GM13977 (cell line): ENCODE measurements at places on chromosomes 16 and 17.

GRCh38 chr16:57258226-57258909 lies 13.3 kb downstream of the ARL2BP start:
- DNase-seq = no peak

DNA sequence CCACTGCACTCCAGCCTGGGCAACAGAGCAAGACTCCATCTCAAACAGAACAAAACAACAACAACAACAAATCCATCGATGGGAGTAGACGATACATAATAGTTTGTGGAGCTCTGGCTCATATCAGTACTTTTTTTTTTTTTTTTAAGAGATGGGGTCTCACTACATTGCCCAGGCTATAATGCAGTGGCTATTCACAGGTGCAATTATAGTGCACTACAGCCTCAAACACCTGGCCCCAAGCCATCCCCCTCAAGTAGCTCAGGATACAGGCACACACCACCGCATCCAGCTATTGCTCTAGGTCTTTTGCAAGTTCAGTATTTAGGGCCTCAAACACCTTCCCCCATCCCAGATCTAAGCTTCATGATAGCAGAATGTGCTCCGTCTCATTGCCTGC lies 110.6 kb downstream of the KATNIP start:
- DNase-seq = no peak

DNA sequence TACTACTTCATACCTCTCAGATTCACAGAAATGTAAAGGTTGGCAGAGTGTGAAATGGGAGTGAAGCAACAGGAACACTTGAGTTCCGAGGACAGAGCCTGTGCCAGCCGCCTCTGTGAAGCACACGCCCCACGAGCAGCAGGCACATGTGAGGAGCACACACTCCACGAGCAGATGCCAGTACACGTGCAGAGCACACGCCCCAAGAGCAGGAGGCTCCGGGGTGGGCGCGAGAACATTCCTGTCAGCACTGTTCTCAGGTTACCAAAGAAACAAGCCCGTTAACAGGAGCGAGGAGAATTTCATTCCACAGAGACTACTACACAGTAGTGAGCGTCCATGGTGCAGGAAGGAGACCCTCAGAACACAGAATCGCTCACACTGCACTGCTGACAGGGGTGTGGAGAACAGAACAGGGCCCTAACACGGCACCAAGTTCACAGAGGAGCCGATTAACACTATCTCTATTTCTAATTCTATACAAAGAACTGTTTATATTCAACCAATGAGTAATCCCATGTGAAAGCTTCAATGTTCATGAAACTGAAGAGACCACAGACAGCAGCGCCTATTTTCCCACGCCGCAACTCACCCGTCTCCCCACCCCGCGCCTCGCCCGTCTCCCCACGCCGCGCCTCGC lies 40.1 kb downstream of the KLHDC4 start:
- no peak for DNase-seq

DNA sequence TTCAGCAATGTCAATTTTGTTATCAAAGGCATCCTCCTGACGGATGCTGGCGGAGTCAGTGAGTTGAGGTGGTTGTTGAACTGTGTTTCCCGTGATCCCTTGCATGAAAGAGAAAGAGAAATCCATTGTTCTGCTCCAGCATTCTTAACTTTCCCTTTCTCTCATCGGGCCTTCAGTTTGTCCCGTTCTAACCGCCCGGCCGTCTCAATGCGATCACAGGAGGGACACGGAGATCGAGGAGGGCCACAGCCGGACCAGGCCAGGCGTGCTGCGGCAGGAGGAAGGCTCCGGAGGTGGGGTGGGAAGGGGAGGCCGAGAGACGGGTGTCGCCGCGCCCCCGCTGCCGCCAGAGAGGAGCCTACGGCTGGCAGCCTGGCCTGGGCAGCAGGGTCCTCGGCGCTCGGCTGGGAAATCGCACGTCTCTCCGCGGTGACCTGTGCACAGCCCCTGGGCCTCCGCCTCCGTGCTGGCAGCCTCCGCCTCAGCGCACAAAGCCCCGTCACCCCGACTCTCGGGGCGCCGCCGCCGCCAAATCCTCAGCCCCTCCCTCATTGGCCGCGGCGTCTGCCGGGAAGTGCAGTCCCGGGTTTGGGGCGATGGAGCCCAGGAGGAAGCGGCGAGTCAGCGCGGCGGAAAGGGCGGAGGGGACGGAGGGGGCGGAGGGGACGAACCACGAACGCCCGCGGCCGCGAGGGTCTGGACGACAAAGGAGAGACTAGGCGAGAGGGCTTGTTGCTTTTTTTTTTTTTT lies 38.1 kb downstream of the SOST start:
- peak; percentile 87 for DNase-seq

- no peak for DNase-seq
Observed at GRCh38 chr16:26334218-26335111, 642.7 kb downstream of the HS3ST4 start.

- no peak for DNase-seq
Observed at GRCh38 chr16:55035956-55036355, 105.3 kb downstream of the IRX5 start.

GRCh38 chr17:1083451-1084187 lies 86.7 kb downstream of the TIMM22 start:
- no peak for DNase-seq

DNA sequence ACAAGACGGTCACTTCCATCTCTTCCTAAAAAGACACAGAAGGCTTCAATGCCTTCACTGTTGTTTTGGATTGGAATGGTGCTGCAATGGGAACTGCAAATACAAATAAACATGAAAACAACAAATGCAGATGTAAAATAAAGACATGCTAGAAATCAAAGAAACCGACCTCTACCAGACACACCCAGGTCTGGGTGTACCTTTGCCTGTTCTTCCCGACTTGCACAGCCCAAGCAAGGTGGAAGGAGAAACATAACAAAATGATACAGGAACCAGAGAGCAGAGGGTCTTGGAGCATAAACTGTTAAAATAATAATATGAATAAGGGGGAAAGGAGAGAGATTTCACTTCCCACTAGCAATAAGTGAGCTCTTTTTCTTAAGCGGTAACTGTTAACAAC lies 17.3 kb downstream of the RFFL start:
- DNase-seq = no peak

DNA sequence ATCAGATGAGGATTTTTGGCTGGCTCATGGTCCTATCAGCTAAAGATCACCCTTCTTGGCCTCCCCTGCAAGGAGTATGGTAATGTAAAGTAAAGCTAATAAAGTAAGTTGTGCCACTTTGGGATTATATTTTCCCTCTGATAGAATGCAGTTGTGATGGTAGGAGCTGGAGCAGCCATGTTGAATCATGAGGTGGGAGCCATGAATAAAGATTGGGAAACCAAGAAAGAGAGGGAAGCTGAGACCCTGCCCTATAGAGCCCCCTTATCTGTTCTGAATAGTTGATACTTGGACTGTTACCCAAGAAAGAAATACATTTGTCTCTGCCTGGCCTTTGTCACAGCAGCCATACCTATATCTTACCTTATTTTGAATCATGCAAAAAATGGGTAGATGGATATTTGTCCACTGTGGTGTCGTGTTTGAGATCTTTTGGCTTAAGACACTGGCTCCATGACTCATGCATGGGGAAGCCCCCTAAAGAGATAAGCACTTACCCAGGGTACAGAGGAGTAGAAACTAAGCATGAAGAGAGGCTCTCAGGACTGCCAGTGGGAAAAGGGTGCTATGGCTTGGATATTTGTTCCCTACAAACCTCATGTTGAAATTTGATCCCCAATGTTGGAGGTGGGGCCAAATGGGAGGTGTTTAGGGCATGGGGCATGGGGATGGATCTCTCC lies 17.7 kb upstream of the TVP23A start:
- DNase-seq = no peak

- DNase-seq = no peak
Observed at GRCh38 chr17:58318627-58319172, 9.9 kb downstream of the TSPOAP1 start.

DNA sequence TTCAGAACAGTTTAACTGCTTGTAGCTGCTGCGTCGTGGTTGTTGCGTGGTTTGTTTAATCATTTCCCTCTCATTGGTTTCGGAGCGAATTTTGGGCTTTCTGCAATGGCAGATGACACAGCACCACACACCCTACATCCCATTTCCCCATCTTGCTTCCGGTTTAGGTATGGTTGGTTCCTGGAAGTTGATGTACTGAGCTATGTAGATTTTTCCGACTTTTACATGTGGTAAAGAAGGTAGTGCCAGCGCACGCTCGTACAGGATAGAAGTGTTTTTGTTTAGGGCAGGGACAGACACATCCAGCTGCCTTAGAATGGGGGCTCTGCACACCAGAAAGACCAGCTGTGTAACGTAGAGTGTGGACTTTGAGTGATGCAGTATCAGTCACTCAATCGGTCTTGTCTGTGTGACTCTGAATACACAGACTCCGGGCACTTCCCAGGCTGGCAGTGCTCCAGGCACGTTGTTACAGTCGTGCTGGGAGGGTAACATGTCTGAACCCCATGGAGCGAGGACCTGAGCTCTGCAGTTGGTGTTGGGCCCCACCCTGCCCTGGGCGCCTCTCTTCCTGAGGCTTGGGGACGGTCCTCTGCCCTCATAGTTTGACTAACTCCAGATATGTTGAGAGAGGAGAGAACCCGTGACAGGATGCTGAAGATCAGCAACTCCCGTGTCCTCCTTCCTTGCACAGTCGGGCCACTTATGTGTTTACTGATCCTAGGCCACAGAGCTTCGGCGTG lies 172.0 kb upstream of the CHMP6 start:
- DNase-seq = no peak

DNA sequence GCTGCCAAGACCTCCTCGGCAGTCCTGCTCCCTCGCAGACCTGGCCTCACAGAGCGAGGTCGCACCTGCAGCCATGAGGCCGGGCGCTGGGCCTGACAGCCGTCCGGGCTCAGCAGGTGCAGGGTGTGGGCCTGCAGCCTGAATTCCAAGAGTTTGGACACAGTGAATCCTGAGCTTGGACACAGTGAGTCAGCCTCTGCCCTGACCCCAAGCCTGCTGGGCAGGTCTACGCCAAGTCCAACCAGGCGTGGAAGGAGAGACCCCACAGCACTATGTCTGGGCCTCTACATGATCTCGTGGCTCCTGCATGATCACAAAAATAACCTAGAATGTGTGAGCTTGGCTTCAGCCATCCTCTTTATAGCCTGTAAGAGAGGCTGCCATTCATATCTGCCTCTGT lies 121.0 kb downstream of the C16orf95 start:
- DNase-seq = no peak

GRCh38 chr17:31673076-31673475 lies 186.0 kb downstream of the COPRS start:
- no peak for DNase-seq

DNA sequence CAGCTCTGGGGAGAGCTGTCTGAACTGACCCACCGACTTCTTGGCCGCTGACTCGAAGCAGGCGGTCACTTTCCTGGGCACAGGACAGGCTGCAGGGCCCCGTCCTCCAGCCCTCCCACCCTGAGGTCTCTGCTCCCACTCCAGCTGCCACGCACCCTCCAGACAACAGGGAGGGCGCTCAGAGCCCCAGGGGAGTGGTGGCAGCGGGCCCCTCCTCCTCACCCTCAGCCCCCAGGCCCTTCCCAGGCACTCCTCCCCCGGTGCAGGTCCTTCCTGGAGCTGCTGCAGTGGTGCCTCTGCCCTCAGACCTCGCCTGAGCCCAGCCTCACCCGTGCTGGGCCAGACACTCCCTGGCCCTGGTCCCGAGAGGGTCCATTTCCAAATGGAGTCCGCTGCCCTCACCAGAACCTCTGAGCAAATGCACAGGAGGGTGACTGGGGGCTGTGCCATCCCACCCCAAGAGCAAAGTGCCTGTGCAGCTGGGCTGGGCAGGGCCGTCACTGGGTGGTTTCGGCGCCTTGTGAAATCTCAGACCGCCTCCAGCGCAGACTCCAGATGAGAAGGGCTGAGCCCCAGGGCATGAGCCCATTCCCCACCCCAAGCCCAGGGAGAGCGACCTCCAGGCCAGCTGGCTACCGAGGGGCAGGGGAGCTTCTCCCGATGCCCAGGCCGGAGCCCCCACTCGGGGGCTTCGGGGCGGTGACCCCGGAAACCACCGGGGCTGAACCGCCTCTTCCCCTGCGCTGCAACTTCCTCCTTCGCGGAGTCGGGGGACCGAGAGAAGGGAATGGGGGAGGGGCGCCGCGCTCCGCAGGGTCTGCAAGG lies 717 bp downstream of the CYBA start:
- DNase-seq = peak; percentile 79

- DNase-seq = peak; percentile 83
Observed at GRCh38 chr17:68511671-68512246, 471 bp upstream of the PRKAR1A start.

GRCh38 chr16:53740476-53740875 lies 36.5 kb downstream of the FTO start:
- DNase-seq = no peak

DNA sequence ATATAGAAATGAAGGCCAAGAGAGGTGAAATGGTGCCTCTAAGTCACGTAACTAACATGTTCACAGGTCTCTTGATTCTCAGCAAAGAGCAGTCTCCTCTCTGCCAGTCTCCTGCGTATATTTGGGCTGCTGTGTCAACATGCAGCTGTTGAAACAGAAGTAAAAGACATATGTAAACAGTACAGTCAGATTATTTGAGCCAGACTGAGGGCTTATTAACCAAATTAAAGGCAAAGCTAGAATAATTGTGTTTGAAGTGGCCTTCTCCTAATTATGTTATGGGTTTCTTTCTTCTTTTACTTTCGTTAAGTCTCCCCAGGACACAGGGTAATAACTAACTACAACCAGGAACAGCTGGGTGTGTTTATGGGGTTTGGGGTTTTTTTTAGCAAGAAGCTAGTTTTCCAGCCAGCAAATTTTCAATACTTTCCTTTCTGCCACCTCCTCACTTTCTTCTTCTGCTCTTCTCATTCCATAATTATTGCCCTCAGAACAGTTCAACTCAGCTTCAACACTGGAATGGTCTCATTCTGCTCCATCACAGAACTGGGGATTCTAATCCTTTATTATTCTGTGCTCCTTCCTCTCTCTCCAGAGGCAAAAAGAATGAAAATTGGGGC lies 18.4 kb downstream of the G6PC1 start:
- DNase-seq = no peak

DNA sequence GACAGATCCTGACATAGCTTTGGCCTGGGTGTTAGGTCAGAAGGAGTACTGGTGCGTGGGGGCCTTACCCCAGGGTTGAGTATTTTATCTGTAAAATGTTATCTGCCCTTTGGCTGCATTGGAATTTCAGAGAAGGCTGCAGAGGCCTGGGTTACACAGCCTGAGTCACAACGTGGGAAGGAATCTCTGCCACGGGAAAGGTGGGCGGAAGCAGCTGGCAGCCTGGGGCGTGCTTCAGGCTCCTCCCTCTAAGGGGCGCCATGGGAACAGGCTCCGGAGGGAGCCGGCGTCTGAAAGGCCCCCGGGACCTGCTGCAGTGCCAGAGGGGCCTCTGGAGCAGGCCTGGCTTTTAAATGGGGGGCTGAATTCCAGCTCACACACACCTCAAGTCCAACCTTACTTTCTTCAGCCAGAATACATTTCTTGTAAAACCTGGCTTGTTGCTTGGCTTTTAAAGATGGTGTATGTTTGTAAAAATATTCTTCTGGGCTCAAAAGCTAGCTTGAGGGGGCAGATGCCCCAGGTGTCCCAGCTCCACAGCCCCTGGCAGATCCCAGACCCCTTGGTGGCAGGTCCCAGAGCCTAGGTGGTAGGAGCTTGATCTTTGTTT lies 142.2 kb downstream of the RAB11FIP4 start:
- peak; percentile 39 for DNase-seq

GRCh38 chr16:2341456-2342447 lies 1.2 kb upstream of the ABCA3 start:
- DNase-seq = no peak

GRCh38 chr17:61196302-61196704 lies 203.3 kb upstream of the TBX2 start:
- no peak for DNase-seq
